CD4-positive, alpha-beta T cell treated with Interleukin-15 for 4 hours (primary cell): ENCODE measurements at places on chromosomes 2 and 18.

GRCh38 chr2:64819361-64819760 is 165.6 kb upstream of the SERTAD2 start:
- DNase-seq: no peak

- DNase-seq: no peak
These were observed 1.3 kb downstream of the YWHAQ start for GRCh38 chr2:9629222-9630116.

DNA sequence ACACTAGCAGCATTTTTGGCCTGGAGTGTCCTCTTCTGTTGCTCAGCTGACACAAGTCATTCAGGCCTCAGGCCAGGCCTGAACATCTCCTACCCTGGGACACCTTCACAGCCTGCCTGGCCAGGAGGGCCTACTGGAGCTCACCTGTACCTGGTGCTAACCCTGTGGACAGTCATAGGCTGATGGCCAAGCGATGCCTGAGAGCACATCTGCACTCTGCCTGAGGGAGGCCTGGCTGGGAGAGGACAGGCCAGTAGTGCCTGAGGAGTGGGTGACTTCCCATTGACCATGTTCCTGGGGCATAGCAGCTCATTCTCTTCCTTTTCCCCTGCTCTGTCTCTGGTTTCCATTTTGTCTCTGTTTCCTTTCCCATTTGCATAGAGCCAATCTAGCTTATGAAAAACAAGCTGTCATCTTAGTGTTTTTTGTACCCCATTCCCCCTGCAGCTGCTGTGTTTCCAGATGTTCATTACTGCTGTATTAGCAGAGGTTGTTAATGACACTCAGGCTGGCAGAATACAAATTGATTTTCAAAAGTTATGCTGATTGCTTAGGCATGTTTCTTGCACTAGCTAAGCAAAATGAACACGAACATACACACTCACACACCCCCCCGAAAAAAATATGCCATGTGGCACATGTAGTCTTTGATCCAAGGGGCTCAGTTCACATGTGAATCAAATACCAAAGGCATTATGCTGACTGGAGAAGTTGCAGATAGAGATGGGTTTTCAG is 149.7 kb upstream of the HS6ST1 start:
- no peak for DNase-seq

GRCh38 chr2:106053116-106053515 is 141.0 kb downstream of the UXS1 start:
- peak; percentile 30 for DNase-seq

- no peak for DNase-seq
These were observed 9.4 kb upstream of the TACR1 start for GRCh38 chr2:75208738-75209137.

DNA sequence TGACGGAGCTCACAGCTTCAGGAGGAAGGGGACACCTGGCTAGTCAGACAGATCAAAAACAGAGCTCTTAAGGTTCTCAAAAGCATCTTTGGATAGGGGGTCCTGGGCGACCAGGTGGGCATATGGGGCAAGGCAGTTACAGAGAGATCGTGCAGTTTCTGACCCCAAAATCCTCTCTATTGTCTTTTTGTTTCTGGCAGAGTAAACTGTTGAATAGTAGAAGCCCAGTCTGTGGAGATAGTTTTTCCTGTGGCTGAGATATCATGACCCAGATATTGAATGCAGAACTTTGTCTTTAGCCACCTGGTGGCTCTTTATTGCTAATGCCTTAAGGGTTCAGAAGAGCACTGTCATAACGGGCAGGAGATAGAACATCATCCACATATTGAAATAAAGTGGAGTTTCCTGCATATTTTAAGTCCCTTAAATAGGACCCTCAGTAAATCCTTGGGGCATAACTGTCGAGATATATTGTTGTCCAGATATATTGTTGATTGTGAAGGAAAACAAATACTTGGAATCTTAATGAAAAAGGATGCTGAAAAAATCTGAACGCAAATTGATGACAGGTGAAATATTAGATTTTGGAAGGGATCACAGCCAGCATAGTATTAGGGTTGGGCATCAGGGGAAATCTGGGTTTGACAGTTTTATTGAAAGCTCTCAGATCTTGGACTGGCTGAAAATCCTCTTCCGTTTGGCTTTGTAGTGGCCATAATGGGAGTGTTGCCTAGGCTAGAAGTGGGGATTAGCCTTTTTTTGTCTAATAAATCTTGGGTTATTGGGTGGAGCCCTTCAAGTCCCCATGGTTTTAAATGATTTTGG is 14.1 kb upstream of the ZDBF2 start:
- no peak for DNase-seq

DNA sequence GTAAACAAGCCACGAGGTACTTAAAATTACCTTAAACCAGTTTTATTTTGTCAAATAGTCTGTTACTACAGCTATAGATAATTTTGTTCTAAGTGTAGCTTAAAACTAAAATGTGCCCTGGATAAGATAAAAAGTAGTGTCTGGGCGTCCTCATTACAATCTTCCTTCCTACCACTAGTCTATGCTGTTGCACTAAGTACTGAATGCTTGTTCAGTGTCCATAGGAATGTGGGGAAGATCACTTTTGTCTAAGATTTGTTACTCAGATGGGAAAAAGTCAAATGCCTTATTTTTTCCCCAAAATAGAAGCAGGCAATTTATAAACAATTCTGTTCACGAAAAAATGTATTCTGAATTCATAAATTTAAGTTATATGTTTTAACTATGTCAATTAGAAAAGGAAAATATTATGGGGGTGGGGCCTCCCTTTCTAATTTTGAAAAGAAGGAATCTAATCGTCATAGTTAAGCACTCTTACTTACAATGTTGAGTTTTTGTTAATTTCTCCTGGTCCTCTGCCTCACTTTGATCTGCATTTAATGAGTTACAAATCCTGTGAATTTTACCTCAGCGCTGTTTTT is 140.4 kb upstream of the VRK2 start:
- DNase-seq: peak; percentile 46

- DNase-seq: no peak
These were observed 2.5 kb downstream of the TGFA start for GRCh38 chr2:70551167-70551566.

- no peak for DNase-seq
These were observed 3.7 kb downstream of the DLX1 start for GRCh38 chr2:172089005-172089504.

DNA sequence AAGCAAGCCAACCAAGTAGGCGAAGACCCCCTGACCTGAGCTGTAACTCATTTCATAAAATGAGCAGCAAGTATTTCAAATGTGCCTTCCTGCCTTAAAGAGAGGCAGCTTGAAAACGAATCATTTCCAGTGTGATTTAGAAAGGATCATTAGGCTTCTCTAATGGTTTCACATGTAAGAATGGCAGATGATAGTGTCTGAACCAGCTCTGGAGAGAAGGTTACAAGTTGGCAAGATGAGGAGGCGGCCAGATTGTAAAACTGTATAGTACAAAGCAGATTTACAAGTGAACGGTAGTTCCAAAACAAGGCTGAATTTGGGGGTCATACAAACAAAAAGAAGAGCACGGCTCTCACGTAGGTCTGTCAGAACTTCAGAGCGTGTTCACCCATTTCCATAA is 132.4 kb downstream of the ZNF516 start:
- DNase-seq: no peak

- no peak for DNase-seq
These were observed 5.3 kb downstream of the PLEKHH2 start for GRCh38 chr2:43642363-43642762.

DNA sequence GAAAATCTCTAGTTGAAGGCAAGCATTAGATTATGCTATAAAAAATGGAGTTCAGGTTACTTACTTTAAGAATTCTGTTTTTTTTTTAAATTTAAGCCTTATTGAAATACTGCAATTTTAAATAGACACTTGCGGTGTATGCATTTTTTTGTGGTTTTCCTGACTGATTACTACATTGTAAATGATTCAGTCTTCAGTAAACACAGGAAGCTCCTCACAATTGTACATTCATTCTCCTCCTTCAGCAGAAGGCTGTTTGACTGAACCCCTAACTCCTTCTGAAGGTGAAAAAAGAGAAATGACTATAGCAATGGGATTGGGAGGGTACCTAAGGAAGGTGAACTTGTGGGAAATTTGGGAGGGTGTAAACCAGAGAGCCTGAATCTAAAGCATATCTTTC is 136.1 kb downstream of the GCA start:
- DNase-seq: no peak

- no peak for DNase-seq
These were observed 495.1 kb upstream of the TCF4 start for GRCh38 chr18:56083097-56083521.

- no peak for DNase-seq
These were observed 691 bp upstream of the THSD7B start for GRCh38 chr2:136764452-136765255.

DNA sequence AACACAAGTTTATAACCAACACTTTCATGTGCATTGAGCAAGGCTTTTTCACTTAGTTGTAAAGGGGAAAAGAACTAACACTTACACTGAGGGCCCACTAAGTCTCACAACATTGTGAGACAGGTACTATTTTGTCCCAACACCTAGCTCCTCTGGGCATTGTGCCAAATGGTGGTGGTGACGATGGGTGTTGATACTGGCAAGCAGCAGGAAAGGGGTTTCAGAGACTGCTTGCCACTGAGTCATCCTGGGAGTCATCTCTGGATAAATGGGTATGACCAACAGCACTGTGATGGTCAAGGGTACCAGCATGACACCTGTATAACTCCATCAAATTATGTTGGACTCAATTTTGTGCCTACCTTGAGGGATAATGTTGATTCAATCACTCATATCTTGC is 138.8 kb upstream of the ITGA6 start:
- peak; percentile 43 for DNase-seq

DNA sequence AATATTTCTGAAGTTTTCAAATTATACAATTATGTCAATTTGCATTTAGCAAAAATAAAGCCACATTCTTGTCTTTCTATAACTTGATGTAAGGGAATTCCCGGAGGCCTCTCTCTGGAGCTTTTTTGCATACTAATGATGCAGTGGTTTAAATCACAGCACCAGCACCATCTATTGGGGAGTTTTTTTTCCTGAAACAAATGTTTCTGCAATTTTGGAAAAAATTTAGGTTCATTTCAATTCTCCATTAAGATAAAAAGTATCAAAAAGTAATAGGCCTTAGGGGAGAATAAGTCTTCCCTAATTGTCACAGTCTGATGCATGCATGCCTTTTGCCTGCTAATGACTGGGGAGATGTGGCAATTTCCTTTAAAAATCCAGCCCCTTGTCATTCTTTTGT is 13.5 kb downstream of the CBLN2 start:
- DNase-seq: no peak
